Cortex of kidney (tissue), 1 donor: ENCODE measurements at places on chromosomes 3 and 15.

GRCh38 chr15:39139431-39140059, 441.3 kb upstream of the THBS1 start:
- no peak for DNase-seq

DNA sequence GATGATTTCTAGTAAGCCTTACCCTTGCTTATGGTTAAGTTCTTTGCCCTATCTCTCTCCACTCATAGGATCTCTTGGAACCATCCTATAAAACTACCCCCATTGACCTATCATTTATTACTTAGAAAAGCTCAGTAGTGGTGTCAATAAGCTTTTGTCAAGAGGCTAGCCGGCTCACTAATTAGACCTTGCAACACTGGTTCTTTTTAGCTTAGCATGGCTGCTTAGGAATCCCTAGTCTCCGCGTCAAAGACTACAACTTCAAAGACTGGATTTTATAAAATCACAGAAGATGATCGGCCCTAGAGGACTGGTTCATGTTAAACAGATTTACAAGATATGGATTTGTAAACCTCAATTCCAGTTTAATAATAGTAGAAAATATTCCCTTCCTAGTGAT, 7.6 kb downstream of the PPARG start:
- DNase-seq, result no peak

DNA sequence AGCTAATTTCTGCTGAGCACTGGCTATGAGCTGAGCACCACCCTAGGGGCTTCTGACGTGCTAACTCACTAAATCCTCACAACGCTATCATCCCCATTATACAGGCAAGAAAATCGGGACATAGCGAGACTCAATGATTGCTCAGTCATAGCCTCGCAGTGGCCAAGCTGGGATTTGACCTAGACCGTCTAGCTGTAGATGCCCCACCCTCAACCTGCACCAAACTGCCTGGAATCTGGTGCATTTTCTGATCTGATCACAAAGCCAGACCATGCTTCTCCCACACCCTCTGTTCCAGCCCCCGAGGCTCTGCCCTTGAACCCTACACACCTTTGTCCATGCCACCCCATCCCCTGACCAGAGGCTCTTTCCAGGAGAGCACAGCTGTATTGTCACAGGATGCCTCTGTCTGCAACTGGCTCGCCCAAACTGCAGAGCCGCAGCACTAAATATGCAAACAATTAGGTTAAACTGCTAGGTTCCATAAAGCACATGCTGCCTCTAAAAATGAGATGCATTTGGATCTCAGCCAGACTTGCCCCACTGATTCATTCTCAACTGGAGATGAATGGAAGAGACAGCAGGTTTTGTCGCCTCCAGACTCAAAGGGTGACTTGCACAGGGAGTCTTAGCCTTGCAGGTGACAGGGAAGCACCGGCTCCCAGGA, 95.2 kb downstream of the NUP210 start:
- no peak for DNase-seq

DNA sequence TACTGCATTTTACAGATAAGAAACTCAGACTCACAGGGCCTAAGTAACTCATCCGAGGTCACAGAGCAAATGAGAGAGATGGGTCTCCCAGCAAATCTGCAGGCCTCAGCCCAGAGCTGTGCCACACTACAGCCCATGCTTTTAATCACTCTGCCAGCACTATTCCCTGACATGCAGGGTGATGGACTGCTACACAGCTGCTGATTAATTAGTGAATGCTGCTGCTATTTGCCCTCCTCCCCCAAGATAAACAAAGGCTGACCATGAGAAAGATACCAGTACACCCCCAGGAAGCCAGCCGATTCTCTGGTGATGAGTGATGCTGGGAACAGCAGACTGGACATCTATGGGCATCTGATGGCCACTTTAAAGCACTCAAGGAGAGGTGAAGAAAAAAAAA, 39.3 kb downstream of the RFTN1 start:
- DNase-seq, result no peak

DNA sequence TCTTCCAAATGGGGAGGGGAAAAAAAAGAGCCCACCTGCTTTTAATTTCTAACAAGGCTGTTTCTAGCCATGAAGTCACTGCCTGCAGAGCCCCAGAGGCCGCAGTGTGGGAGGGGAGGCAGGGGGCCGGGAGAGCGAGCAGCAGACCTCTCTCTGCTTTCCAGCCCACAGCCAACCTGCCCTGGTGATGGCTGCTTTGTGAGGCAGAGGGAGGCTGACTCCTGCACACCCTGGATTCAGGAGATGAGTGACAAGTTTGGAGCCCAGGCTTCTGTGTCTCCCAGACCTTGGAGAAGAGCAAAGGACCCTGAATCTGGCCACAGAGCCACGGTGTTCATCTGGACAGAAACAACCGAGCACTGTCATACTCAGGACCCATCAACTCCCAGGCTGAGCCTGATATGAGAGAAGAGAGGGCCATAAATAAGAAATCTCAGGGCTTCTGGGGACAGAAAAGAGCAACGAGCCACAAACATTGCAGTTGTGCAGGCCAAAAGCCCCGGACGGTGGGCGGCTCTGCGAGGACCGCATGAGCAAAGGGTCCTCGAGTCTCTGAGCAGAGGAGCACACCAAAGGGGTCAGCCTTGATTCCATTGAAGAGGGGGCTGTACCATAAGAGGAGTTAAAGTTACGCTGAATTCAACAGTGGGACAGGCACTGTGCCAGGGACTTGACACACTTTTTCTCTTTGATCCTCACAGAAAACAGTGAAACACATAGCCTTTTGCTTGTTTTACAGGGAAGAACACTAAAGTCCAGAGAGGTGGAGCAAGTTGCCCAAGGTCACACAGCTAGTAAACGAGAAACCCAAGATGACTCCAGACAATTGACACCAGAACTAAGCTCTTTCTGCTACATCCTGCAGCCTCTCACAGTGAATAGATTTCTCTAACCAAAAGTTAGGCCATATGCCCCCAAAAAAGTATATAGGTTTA, 97.2 kb downstream of the SEMA5B start:
- DNase-seq, result no peak

DNA sequence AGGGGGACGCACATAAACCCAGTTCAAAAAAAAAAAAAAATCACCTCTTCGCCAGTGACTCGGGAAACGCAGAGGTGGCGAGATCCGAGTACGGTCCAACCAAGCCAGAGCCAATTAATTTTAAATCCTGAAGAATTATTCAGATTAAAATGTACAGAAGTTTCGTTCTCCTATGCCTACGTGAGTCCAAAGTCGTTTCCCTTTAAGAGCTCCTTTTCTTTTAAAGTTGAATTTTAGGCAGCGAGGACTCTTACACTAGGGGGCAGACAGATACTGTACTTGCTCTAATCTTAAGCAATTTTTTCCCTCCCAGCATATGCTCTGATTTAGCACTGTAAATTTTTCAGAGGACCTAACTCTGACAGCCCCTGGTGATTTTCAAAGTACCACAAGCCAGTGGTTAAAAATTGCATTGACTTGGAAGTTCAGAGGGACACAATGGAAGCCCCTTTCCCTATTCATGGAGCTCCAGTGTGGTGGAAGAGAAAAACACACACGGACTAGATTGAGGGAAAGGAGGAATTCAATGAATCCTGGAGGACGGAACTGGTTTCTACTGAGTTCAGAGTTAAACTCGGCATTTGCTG, 3.3 kb upstream of the NR2F2 start:
- DNase-seq, result no peak

DNA sequence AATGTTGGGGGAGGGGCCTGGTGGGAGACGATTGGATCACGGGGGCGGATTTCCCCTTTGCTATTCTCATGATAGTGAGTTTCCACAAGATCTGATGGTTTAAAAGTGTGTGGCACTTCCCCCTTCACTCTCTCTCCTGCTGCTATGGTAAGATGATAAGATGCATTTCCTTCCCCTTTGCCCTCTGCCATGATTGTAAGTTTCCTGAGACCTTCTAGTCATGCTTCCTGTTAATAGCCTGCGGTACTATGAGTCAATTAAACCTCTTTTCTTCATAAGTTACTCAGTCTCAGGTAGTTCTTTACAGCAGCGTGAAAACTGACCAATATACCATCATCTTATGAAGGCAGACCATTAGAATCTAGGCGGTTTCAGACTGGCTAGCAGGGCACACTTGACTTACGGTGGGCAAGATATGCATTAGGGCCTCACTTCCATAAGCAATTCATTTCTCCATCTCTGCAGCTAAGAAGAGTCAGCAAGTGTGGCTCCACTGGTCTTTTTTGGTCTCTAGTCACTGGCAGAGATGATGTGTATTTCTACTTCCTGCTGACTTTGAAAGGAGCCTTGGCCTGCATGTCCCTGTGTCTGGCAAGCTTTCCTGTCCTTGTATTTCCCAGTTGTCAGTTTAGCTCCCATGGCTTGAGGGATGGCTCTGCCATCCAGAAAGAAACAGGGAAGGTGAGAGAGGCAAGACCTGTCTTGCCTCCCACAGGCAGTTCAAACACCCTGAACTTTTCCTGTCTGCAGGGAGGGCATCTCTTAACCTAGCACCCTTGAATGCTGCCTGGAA, 109.0 kb upstream of the ADAMTS9 start:
- no peak for DNase-seq

DNA sequence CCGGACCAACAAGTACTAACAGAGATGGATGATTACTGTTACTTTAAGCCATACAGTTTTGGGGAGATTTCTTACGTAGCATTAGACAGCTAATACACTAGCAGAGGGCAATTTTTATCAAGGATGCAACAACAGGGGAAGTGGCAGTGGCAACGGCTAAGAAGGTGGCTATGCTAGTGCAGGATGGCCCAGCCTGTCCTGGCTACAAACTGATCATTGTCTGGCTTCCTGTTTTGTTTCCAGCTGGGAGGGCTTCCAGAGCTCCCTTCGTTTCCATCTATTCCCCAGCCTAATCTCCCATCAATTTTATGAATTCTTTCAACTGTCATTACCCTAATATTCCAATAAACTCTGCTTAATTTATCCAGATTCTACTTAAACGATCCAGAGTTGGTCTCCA, 16.0 kb upstream of the PLA2G4F start:
- DNase-seq, result no peak

- no peak for DNase-seq
Measured at GRCh38 chr3:59877263-59878037, 827.6 kb upstream of the CFAP20DC start.

DNA sequence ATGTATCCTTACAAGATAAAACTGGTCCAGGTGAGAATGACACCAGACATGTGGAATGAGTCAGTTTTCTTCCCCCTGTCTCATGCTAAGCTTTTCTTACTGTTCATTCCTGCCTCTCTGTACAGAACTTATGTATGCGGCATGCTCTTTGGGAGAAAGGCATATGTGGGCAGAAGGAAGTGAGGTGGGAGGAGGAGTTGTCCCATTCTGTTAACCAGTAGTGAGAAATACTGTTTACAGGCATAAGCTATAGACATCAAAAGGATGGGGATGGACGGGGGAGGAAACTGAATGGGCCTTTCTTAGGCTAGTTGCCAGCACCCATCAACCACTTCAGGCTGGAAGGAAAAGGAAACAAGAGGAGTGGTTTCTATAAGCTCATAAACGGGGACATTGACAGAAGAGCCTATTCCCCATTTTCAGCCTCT, 143.6 kb upstream of the BHLHE40 start:
- no peak for DNase-seq

- DNase-seq, result no peak
Measured at GRCh38 chr3:55161231-55161630, 233.4 kb upstream of the LRTM1 start.

- no peak for DNase-seq
Measured at GRCh38 chr15:75069301-75069925, 46.0 kb downstream of the PPCDC start.

GRCh38 chr3:5465183-5465582, 277.7 kb downstream of the EDEM1 start:
- DNase-seq, result no peak

- no peak for DNase-seq
Measured at GRCh38 chr3:122105626-122106025, 50.5 kb downstream of the CD86 start.

- DNase-seq, result no peak
Measured at GRCh38 chr3:50494126-50494525, 9.3 kb downstream of the CACNA2D2 start.

DNA sequence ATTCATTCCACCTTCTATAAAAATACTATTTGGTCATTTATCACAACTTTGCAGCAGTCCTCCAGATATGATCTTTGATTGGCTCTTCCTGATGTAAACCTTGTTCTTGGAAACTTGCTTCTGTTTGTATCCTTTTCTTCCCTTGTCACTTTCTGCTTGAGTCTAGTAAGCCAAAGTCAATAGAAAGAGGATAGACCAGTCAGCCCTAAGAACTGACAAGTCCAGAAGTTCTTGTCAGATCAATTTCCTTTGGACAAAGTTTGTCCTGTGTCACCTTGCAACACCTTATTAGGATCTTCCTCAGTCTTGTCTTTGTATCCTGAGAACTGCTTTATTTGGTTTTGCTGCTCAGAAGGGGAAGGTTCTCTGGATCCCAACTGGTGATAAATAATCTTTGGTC, 87.9 kb upstream of the CCDC54 start:
- DNase-seq, result no peak

GRCh38 chr3:10551821-10552630, 46.6 kb upstream of the ATP2B2 start:
- DNase-seq, result no peak

GRCh38 chr3:64352639-64352992, 127.3 kb upstream of the PRICKLE2 start:
- no peak for DNase-seq

DNA sequence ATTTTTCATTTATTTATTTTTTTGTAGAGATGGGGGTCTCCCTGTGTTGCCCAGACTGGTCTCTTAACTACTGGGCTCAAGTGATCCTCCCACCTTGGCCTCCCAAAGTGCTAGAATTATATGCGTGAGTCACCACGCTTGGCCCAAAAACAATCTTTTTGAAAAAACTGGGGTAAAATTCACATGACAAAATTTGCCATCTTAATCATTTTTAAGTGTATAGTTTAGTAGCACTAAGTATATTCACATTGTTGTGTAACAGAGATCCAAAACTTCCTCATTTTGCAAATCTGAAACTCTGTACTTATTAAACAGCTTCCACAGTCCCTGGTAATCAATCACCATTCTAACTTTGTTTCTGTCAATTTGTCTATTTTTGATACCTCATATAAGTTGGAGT, 5.2 kb downstream of the SNX1 start:
- no peak for DNase-seq

GRCh38 chr3:194797555-194798250, 112.0 kb downstream of the FAM43A start:
- DNase-seq, result no peak

GRCh38 chr15:34729886-34730285, 24.9 kb downstream of the GJD2 start:
- no peak for DNase-seq

DNA sequence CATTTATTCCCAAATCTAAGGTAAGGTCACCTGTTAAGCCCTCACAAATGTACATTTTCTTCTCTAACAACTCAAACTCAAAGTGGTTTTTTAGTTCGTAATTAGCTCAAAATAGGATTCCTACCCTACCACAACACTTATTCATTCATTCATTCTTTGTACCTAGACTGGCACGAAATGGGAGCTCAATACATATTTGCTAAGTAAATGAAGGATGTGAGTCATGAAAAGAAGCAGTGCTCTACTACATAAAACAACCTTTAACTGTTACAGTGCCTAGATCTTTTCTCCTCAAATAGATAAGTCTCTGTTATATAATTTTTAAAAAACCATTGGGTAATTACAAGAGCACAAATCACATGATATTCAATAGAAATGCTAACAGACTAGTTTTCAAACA, 13.1 kb downstream of the RSL24D1 start:
- DNase-seq, result no peak
